ENCODE measurements at places on chromosomes 1 and 21.

DNA sequence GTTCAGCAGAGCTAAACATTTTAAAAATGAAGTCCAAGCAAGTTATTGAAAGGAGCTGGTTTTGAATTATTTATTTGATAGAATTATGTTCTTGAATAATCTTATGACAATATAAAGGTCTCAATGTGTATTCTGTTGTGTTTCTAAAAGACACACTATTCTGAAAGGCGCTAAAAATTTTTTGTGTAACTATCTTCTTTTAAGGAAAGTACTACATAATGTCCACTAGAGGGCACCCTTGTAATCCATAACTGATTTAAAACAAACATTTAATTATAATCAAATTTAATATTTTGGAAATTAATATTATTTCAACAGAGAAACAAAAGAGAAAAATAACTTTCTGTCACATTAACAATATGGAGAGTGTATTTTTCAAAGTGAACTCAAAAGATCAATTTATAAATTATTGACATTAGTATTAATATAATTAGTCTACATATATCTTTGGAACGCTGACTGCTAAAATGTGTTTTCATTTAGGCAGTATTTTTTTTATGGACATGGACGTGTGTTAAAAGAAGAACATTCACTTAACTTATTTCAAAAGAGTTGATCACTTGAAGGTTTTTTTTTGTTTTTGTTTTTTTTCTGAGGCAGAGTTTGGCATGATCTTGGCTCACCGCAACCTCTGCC is 248.4 kb downstream of the DENND1B start:
- peak; percentile 44 for DNase-seq

GRCh38 chr1:226692051-226692792 is 46.9 kb downstream of the ITPKB start:
- no peak for DNase-seq

- no peak for DNase-seq
These were observed 29.2 kb downstream of the RNU1-1 start for GRCh38 chr1:16484931-16485330.

GRCh38 chr1:181651276-181651675 is 168.0 kb downstream of the CACNA1E start:
- DNase-seq, result no peak

- no peak for DNase-seq
These were observed 44.7 kb upstream of the ZBTB40 start for GRCh38 chr1:22406722-22407495.
